Brain microvascular endothelial cell (primary cell): ENCODE measurements at places on chromosomes 1 and 21.

DNA sequence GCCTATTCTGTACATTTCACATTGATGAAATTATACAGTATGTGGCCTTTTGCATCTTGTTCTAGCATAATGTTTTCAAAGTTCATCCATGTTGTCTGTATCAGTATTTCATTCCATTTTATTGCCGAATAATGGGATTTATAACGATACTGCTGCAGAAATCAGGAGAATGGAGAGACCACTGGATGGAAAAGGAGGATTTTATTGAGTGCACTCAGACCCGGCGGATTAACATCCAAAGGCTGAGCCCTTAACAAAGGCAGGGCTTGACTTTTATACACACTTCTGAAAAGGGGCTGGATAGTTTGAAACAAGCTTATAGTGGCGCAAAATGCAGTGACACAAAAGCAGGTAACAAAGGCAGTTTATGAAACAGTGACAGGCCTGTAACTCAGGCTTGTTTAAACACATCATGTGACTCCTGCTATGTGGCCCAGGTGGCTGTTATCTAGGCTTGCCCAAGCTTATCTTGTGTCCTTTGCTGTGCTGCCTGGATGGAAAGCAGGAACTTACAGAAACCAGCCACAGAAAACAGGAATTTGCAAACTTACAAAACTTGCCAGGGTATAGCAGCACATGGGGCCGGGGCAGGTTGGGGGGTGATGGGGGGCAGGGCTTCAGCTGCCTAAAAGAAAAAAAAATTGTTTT lies 32.8 kb upstream of the KCNJ15 start:
- peak; percentile 18 for DNase-seq

GRCh38 chr1:112998592-112999235 lies 42.7 kb upstream of the SLC16A1 start:
- peak; percentile 80 for DNase-seq

DNA sequence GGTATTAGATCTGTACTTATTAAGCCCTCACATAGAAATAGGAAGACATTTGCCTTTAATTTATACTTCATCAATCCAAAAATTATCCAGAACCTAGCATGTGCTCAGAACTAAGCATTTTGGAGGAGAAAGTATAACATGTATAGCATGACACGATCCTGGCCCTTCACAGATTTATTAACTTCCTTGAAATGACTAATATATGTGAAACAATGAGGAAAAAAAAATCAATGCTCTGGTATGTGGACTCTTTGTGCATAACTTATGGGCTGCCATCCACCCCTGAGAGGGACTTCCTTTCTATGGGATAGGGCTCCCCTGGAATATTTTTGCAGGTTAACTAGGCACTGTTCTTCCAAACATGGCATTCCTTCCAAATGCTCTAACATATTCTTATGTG lies 36.6 kb downstream of the CCDC185 start:
- DNase-seq: no peak

DNA sequence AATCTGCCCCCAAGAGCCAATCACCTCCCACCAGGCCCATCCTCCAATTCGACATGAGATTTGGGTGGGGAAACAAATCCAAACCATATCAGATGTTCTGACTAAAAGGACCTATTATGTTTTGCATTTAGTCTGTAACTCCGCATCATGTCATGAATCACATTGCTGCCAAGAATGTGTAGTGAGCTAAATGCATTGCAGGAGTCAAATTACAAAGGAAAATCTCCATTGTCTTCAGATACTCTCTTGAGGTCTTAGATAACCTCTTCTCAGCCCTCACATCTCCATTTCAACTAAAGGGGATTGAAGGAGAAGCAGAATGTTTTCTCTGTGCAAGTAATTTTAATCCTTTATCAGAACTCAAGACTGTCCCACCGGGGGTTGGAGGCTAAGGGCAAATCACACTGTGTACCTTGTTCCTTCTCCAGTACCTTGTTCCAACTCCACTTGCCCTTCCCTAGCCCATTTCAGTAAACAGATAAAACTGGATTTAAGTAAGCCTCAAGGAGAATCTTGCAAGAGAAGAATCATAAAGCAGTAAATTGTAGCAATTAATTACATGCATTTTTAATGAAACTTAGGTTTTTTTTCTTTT lies 34.1 kb downstream of the EXTL2 start:
- DNase-seq: peak; percentile 80

DNA sequence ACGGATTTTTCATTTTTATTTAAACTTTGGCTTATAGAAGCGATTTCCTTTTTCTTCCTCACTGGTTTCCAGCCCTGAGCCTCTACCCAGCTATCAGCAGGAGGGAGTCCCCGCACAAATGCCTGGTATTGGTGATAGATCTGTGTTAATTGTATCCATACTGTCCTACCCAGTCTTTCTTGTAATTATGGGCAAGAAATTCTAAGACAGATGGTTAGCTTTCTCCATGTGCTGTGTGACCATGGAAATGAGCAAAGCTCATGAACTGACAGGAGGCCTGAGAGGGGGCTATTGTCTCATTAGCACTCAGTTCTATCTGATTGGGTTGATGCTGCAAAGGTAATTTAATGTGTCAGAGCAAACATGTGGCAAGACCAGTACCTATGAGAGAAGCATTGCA lies 108.1 kb upstream of the IVNS1ABP start:
- DNase-seq: no peak

DNA sequence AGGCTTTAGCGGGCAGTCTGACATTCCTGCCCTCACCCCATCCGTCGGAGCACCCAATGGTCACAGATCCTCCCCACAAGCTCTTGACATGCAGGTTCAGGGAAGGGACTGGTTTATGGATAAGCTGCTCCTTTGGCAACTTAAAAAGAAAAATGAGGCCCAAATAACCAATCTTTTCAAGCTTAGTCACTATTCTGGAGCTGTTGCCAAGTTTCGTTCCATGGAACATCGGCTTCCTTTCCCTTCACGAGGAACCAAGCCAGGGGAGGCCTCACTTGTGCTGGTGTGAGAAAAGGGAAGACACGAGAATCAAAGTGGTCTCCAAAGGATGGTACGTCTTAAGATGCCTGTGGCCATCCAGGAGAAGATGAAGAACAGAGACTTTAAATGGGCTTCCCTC lies 46.1 kb upstream of the LPAR3 start:
- no peak for DNase-seq

- peak; percentile 44 for DNase-seq
Observed at GRCh38 chr1:175005085-175005783, 5.5 kb downstream of the CACYBP start.

- no peak for DNase-seq
Observed at GRCh38 chr1:212261361-212261929, 23.8 kb upstream of the PPP2R5A start.

DNA sequence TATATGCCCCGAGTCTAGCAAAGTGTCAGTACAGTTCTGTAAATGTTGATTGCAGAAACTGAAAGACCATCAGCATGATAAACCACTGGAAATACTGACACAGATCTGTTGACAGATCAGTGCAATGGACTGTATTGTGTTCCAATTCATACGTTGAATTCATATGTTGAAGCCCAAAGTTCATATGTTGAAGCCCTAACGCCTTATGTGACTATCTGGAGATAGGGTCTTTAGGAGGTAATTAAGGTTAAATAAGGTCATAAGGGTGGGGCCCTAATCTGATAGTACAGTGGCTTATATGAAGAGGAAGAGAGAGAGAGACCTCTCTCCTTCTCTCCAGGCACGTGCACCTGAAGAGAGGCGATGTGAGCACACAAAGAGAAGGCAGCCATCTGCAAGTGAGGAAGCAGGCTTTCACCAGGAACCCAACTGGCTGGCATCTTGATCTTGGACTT lies 144.7 kb downstream of the MRPL39 start:
- no peak for DNase-seq

GRCh38 chr1:247430434-247430833 lies 14.5 kb downstream of the NLRP3 start:
- DNase-seq: no peak

DNA sequence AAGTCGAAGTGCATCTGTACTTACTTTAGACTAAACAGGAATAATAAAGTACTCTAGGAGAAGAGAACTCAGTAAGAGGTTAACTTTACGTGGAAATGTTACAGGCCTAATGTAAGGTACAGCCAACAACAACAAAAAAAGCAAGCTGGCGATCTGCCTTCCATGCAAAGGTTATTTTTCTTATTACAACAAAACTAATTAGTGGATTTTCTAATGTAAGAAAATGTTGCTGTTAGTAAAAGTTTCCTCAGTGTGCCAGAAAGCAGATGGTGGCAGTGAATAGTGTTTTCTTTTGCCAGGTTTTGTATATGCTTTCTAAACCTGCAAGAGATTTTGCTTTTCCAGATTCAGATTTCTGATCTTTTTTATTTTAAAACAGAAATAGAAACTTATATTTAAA lies 179.2 kb downstream of the NFIA start:
- no peak for DNase-seq

DNA sequence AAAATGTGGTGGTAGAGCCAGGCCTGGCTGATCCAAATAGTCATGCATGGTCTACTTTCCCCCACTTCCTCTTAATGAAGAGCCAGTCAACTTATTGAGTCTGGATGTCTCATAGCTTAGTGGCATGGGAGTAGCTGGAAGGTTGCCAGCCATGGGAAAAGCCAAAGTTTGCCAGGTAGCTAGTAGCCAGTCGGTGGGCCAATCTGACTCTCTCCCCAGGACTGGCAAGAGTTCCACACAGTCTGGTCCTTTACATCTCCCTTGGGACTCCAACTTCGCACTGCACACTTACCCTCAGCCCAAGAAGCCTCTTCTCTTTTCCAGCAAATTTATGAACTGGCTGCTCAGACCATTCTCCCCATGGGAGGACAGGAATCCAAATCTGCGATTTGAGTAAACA lies 8.3 kb downstream of the WARS2 start:
- DNase-seq: no peak

DNA sequence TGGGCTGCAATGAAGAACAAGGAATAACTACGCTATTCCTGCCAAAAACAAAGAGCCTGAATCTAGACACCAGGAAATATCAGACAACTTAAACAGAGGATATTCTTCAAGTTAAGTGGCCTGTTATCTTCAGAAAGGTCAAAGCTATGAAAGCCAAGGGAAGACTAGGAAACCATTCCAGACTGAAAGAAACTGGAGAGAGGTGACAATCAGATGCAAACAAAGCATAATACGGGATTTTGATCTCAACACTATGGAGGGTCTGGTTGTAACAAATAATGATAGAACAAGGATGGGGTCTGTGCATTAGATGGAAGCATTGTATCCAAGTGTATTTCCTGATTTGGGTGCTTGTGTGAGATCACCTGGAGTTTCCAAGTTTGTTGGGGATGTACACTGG lies 2.7 kb downstream of the EPRS1 start:
- no peak for DNase-seq

GRCh38 chr1:201690528-201690927 lies 138.4 kb upstream of the IPO9 start:
- DNase-seq: no peak

GRCh38 chr1:31745096-31745945 lies 18.8 kb downstream of the ADGRB2 start:
- peak; percentile 63 for DNase-seq

DNA sequence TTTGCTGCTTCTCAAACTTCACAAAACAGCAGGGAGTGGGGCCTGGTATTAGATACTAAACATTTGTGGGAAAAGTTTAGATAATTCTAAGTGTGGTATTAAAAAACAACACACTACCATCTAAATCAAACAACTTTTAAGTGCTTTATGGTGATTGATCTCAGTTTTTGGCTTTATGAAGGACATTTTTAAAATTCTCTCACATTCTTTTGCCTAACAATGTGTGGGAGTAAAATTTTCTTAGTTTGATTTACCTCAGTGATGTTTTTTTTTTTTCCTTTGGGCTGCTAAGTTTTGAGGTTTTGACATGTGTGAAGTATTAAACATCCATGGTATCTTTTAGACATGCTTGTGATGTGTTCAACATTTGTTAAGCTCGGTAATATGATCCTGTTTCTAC lies 116.2 kb downstream of the DISP1 start:
- no peak for DNase-seq
